Lower leg skin (tissue), 4 donors: ENCODE measurements at places on chromosomes 6 and 20. TPM values are rescaled to one million over a fixed set of nuclear protein-coding genes. Genes with fewer than 3 reads are reported as not detected.

The MYBL2 gene
- total RNA-seq: 0.19 TPM

The JAG1 gene
- 194 TPM for total RNA-seq

The APCDD1L gene
- 1.3 TPM for total RNA-seq

The KIAA0408 gene
- 1.9 TPM for total RNA-seq

The OR12D3 gene
- not detected for total RNA-seq
